ENCODE measurements at places on chromosomes 7 and 10.

GRCh38 chr7:121385800-121386179, 10.3 kb downstream of the FAM3C start:
- DNase-seq, result no peak

DNA sequence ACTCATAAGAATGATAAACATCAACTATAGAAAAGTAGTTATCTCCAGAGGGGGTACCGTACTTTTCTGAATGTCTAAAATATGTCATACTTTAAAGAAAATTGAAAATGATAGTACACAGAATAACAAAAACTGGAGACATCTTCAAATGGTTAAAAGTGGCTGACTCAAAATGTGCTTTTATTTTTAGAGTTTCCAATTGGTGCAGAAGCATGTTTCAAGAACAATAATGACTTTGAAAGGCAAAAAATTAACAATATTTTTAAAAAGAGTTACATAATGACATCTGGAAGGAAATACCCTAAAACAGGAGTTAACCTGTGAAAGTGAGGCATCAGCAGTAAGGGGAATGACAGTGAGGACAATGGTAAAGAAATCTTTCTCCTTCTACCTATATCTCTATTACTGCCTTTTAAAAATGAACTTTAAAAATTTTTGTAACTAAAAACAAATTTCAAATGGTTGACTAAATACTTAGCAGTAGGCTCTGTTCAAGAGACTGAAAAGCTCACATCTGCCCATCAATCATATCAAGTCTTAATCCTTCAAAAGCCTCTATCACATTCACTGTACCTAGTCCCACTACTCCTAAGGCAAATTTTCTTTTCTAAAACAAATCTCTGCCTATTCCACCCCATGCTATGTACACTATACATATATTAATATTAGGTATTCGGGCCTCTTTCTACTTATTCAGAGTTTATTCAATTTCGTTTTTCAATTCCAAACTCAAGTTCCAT, 3.0 kb downstream of the ASZ1 start:
- no peak for DNase-seq

- no peak for DNase-seq
These were observed 357.2 kb downstream of the HPSE2 start for GRCh38 chr10:98878418-98878817.

DNA sequence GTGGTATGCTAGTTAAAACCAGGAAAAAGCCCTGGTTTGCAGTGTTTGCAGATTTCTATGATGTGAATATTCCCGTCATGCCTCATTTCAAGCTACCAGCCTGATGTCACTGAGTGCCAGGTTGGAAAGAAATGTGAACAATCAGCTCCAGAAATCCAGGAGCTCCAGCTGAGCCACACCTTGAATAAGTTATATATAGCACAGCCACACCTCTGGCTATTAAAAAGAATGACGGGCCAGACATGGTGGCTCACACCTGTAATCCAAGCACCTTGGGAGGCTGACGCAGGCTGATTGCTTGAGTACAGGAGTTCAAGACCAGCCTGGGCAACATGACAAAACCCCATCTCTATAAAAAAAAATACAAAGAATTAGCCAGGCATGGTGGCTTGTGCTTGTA, 18.7 kb upstream of the SLF2 start:
- no peak for DNase-seq

GRCh38 chr7:43537765-43538403, 45.0 kb upstream of the STK17A start:
- DNase-seq, result no peak

GRCh38 chr10:88415533-88416130, 167.5 kb downstream of the RNLS start:
- DNase-seq, result no peak
